ENCODE measurements at places on chromosomes 2 and 18. TPM values are rescaled to one million over a fixed set of nuclear protein-coding genes. Genes with fewer than 3 reads are reported as not detected.

Gene GAL3ST2
- total RNA-seq, result 0.50 TPM

Gene DHRS9
- total RNA-seq, result 17.7 TPM

Gene IL18R1
- 51.9 TPM for total RNA-seq

Gene CD8A
- total RNA-seq, result 1.4 TPM

- DNase-seq, result no peak
Observed at GRCh38 chr18:9824474-9824832, 61.3 kb upstream of the TXNDC2 start.

DNA sequence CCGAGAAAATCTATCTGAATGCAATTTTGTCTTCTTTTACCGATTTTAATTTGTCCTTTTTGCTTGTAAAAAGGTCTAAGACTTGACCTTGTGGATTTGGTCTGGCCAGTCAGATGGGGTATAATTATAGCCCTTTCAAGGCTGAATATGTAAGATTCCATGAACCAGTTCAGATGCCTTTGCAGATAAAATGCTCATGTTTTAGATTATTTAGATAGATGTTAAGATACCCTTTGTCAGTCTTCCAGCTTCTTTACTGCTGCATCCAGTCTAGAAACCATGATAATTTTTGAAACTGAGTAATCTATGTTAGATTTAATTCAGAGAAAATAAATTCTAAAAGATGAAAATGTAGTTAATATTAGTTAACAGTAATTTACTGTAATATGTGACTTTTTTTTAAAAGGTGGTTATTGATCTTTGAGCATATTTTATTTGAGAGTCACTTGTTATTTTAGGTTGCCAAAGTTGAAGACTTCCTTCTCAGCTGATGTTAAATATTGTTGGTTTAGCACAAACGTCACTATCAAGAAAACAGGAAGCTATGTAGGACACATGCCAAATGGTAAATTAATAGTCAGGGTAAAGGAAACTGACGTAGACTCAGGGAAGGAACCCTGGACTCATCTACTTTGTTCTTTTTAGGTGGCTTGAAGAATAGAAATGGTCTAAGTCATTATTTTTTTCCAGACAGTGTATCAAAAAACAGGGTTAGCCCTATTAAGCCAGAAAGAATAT, 29.8 kb downstream of the BABAM2 start:
- DNase-seq, result no peak

- no peak for DNase-seq
Observed at GRCh38 chr18:52333860-52334259, 6.1 kb upstream of the DCC start.

All from omental fat pad (tissue), 4 donors.